ENCODE measurements at places on chromosomes 7 and 10. TPM values are rescaled to one million over a fixed set of nuclear protein-coding genes. Genes with fewer than 3 reads are reported as not detected.

DNA sequence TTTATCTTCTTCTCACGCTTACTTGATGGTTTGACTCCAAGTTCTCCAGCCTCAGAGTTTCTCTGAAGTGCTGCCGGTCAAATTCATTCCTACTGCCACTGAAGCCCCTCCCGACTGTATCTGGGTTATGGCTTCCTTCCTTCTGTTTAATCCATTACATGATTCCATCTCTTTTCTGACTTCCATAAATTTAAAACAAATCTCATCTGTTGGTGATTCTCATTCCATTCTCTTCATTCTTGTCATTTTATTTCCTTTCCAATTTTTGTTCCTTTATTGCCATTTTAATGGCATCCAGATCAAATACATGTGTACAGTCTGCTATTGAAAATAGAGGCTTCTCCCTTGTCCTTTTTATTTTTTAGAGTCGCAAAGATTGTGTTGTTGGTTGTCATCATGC lies 25.4 kb upstream of the HIBADH start:
- H3K27me3 ChIP-seq: no peaks in the 10 kb centered on the region
- H3K36me3 ChIP-seq: no peaks in the 10 kb centered on the region
- H3K4me3 ChIP-seq: no peak overlapping the region
- peaks cover 7% of the 10 kb centered on the region for H3K4me1 ChIP-seq

DNA sequence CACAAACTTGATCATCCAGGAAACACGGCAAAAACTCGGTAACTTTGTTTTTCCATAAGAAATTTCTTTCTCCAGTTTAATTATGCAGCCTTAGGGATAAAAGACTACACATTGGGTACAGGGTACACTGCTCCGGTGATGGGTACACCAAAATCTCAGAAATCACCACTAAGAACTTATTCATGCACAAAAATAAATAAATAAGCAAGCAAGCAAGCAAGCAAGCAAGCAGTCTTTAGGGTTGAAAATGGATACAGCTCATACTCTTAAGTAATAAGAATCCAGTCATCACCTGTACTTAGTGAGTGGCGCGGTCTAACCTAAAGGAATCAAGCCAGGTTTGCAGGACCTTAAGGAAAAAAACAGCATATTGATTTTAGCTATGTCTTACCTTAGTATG lies 30.0 kb downstream of the MCM10 start:
- no peak overlapping the region for H3K27ac ChIP-seq
- no peaks in the 10 kb centered on the region for H3K36me3 ChIP-seq
- H3K27me3 ChIP-seq: no peaks in the 10 kb centered on the region
- no peak for DNase-seq
- H3K4me3 ChIP-seq: no peak overlapping the region

The CNNM1 gene
- not detected for total RNA-seq

DNA sequence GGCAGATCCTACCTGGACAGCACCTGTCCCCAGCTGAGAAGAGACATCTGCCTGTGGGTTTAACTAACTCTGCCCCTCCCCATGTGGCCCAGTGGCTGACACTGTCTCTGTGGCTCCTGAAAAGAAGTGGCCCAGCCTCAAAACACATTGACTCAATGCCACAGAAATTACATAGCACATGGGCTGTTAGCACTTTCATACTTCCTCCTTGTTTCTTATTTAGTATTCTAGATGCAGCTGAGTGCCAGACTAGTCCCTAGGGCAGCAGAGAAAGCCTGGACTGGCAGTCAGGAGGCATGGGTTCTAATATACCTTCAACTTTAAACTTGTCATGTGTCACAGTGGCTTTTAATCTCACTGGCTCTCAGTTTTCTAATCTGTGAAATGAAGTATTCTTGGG lies 171.0 kb downstream of the TRIL start:
- no peaks in the 10 kb centered on the region for H3K4me1 ChIP-seq
- no peak overlapping the region for H3K4me3 ChIP-seq
- H3K36me3 ChIP-seq: no peaks in the 10 kb centered on the region
- DNase-seq: no peak

- H3K4me1 ChIP-seq: peaks cover 24% of the 10 kb centered on the region
- H3K36me3 ChIP-seq: peaks cover 8% of the 10 kb centered on the region
- peak overlapping the region; percentile 80 for H3K27ac ChIP-seq
These were observed 671 bp upstream of the ATAD1 start for GRCh38 chr10:87818505-87819288.

DNA sequence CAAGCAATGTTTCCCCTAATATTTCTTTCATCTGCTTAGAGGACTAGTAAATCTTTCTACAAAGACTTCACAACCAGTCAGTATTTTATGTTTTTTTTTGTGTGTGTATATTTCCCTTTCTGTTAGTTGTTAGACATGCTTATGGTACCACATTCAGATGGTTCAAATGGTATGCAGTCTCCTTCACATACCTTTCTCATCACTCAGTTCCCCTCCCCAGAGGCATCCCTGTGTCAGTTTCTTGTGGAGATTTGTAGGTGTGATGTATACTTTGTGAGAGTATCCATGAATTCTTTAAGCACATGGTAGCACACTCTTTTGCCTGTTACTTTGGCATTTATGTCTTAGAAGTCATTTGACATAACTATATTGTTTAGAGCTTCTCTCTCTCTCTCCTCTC lies 4.4 kb downstream of the ZNF485 start:
- H3K4me3 ChIP-seq: no peak overlapping the region
- peaks cover 45% of the 10 kb centered on the region for H3K36me3 ChIP-seq
- peaks cover 6% of the 10 kb centered on the region for H3K4me1 ChIP-seq
- no peaks in the 10 kb centered on the region for H3K27me3 ChIP-seq
- no peak for DNase-seq
- no peak overlapping the region for H3K27ac ChIP-seq

The IDI2 gene
- not detected for total RNA-seq

DNA sequence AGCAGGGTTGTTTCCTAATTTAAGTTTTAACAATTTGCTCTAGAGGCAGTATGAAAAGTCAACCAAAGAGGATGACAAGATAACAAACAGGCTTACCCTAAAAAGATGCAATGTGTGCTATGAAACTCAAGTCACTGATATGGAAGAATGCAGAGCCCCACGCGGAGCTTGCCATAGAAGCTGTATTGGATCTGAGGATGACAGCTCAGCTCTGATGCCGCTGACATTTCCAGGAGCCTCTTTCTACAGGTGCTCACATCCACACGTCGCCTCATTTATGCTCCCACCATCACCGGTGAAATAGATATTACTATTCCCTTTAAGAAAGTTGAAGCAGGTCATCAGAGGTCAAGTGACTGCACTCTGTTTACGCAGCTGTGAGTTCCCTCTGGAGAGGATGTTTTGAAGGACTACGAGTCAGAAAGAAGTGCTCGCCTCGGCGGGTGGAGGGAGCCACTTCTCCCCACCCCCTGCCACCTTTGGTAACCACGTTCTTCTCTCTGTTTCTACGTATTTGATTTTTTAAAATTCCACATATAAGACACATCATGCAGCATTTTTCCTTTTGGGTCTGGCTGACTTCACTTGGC lies 275.4 kb downstream of the GLRX3 start:
- no peaks in the 10 kb centered on the region for H3K27me3 ChIP-seq
- H3K4me3 ChIP-seq: no peak overlapping the region
- H3K4me1 ChIP-seq: no peaks in the 10 kb centered on the region
- H3K36me3 ChIP-seq: no peaks in the 10 kb centered on the region
